ENCODE measurements at places on chromosomes 3 and 15.

GRCh38 chr3:151548195-151548594 lies 87.3 kb upstream of the IGSF10 start:
- DNase-seq: no peak

DNA sequence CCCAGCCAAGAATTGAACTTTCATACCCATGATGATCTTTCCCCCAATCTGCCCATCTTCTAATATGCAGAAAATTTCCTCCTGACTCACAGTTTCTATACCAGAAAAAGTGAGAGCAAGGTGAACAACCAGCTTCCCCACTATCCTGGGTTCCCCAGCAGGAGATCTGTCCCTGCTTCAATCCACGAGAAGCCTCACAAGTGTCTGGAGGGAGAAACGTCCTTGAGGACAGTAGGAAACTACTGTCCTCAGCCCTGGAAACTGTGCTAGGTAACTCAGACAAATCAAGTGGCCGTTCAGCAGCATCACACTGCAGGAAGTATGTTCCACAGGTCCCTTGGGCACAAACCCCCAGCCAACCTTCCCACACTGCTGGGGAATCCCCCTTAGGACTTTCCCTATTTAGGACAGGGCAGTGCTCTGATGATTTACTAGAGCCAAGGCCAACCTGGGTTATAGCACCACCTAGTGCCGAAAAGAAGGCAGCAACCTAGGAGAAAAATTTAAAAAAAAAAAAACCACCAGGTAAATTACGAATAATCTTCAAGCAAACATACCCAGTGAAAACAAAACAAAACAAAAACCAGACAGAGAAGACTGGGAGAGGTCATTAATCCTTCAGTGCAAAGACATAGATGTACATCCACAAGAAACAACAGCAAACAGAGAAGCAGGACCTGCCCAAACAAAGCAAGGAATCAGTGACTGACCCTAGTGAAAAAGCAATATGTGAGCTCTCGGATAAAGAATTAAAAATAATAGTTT lies 36.0 kb downstream of the MORC1 start:
- no peak for DNase-seq

DNA sequence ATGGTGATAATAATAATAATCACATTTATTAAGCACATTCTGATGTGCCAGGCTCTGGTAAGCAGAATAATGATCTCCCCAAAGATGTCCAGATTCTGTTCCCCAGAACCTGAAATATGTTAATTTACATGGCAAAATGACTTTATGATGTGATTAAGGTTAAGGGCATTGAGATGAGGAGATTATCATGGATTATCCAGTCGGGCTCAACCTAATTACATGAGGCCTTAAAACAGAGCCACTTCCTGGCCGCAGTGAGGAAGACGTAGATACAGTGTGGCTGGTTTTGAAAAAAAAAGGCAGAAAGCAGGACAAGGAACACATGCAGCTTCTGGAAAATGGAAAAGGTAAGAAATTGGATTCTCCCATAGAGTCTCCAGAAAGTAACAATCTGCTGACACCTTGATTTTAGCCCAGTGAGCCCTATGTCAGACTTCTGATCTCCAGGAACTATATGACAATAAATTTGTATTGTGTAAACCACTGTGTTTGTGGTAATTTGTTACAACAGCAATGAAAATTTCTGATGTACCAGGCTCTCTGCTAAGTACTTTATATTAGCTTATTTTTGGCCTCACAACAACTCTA lies 126.7 kb downstream of the ALCAM start:
- DNase-seq: no peak

DNA sequence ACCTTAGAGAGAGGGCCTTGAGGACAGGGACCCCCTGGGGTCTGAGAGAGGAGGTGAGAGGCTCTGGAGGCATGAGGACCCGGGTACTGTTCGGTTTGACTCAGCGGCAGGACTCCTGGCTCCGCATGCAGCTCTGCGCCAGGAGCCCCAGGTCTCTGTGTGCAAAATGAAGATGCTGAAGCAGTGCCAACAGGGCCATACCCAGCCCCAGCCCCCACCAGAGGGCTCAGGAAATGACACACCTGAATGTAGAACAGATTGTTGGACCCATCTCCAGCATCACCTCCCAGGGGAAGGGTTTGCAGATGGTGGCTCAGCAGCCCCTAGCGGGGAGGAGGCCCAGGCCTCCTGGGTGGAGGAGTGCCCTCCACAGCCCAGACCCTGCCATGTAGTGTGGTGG lies 30.2 kb downstream of the EPHB3 start:
- no peak for DNase-seq
